ENCODE measurements at places on chromosomes 5 and 9.

GRCh38 chr5:103929338-103930013 is 366.9 kb upstream of the NUDT12 start:
- no peak for DNase-seq

DNA sequence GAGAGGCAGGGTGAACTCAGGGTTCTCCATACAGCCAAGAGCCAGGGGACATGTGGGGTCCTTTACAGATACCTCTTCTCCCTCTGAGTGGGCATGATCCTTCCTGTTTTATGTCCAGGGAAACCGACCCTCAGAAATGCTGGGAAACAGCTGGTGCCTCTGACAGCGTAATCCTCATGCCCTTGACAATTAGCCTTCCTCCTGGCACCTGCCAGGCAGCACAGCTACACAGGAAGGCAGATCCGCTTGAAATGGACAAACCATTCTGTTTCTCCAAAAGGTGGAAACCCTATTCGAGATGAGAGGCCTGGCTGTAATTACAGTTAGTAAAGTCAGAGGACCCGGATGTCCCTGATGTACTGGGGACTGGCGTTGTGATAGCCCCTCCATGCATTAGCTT is 7.2 kb downstream of the ERGIC1 start:
- no peak for DNase-seq

DNA sequence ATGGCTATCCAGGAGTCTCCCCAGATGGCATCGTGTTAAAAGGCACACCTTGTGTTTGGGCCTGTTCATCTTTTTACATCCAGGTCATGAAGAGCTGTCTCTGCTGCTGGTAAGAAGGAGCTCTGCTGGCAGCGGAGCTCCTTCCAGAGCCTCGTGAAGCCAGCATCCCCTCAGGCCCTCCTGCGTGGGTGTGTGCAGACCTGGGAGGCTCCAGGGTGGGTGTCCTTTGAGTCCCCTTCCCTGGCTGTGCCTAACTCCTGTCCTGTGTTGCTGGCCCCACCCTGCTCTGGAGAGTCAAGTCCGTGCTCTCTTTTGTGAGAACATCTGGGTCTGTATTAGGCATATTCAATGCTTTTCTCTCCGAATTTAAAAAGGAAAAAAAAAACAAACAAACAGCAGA is 149.6 kb upstream of the IRX2 start:
- no peak for DNase-seq

DNA sequence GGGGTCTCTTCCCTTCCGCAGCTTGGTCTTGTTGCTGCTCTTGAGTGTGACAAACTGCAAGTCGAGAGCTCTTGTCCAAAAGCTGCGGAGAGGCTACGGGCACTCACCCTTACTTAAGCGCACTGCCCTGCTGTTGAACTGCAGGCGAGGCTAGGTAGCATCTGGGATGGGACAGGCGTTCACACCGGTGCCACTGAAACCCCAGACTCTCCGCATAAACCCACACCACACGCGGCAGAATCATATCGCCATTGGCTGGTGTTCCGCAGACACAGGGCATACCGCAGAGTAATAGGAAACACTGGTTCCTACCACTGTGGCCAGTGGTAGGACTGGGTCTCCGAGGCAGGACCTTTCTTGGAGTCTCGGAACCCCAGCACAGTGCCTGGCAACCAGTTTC is 2.2 kb upstream of the NPR3 start:
- no peak for DNase-seq

- DNase-seq, result no peak
Measured at GRCh38 chr9:129097671-129098306, 12.8 kb downstream of the CRAT start.

DNA sequence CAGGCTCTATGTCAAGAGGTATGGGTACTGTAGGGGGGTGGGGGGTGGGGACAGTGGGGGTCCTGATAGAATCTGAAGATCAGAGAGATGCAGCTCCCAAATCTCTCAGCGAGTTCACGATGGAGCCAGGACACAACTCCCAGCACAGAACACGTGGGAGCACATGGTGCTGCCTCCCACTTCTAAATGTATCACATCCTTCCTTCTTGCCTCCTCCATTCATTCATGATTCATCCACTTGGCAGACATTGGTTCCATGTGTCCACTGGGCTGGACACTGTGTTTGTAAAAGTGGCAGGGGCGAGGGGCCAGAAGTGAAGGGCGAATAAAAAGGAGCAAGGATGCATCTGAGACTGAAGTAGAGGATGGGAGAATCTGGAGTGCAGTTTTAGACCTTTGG is 33.9 kb downstream of the SH3TC2 start:
- DNase-seq, result no peak

- DNase-seq, result no peak
Measured at GRCh38 chr9:79657891-79658290, 86.1 kb downstream of the TLE4 start.

- DNase-seq, result no peak
Measured at GRCh38 chr9:112786829-112787520, 36.4 kb downstream of the SNX30 start.

DNA sequence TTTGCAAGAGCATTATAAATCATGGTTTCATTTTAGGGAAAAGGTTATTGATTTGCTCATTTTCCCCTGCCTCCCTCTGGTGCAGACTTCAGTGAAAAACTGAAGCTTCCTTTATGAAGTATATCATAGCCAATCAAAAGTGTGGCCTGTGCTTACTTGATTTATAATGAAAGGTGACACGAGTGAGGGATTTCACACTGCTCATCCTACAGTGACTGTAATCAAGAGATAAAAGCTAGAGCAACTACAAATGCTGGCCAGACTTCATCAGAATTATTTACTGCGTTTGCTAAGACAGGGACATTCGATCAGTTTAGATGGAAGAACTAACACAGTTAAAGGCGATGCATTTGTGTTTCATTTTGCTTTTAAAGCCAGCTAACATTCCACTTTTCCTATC is 151.5 kb downstream of the SV2C start:
- DNase-seq, result no peak

GRCh38 chr5:61626639-61627282 is 294.7 kb downstream of the ZSWIM6 start:
- no peak for DNase-seq

GRCh38 chr5:137724251-137724650 is 11.6 kb downstream of the KLHL3 start:
- DNase-seq, result no peak

GRCh38 chr5:125269926-125270325 is 523.5 kb upstream of the ZNF608 start:
- DNase-seq, result no peak
